Vagina (tissue), 2 donors: ENCODE measurements at places on chromosomes 1 and 21. TPM values are rescaled to one million over a fixed set of nuclear protein-coding genes. Genes with fewer than 3 reads are reported as not detected.
A peak's percentile ranks its signal among the peaks of the same experiment; 100 is the strongest.

The INTS11 gene
- 142 TPM for total RNA-seq

- no peak for DNase-seq
These were observed 50.6 kb upstream of the CNTN2 start for GRCh38 chr1:204992201-204992997.

The PTPN7 gene
- 7.9 TPM for total RNA-seq

- no peak for DNase-seq
These were observed 58.0 kb downstream of the PGM1 start for GRCh38 chr1:63651161-63651701.

The SELENBP1 gene
- total RNA-seq = 30.9 TPM

GRCh38 chr1:238465449-238465848 lies 574.7 kb upstream of the ZP4 start:
- DNase-seq = no peak

The LCE1A gene
- total RNA-seq = not detected

DNA sequence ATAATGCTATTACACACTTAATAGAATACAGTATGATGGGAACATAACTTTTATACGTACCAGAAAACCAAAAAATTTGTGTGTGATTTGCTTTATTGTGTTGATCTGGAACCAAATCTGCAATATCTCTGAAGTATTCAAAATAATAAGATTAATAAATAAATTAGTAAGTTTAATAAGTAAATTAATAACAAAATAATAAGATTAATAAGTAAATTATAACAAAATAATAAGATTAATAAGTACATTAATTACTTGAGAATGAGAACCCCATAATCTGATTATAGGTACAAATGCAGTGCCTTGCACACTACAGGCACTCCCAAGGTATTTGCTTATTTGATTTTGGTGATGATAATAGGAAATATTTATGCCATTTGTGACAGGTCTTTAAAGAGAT lies 267.4 kb downstream of the ZNF326 start:
- no peak for DNase-seq

GRCh38 chr1:78284354-78284753 lies 206.4 kb upstream of the PTGFR start:
- no peak for DNase-seq

- peak; percentile 95 for DNase-seq
These were observed 200.0 kb downstream of the GABPA start for GRCh38 chr21:25934771-25935224.
